ENCODE measurements at places on chromosomes 12 and 14. TPM values are rescaled to one million over a fixed set of nuclear protein-coding genes. Genes with fewer than 3 reads are reported as not detected.

FOXG1 gene
- not detected for total RNA-seq

TAS2R50 gene
- 2.5 TPM for total RNA-seq

STXBP6 gene
- total RNA-seq = 15.2 TPM

TPPP2 gene
- not detected for total RNA-seq

SLC10A1 gene
- total RNA-seq = not detected

C3AR1 gene
- total RNA-seq = 16.8 TPM

TNFAIP2 gene
- total RNA-seq = 33.5 TPM

STON2 gene
- 13.9 TPM for total RNA-seq

- no peak for DNase-seq
Measured at GRCh38 chr12:92400006-92400405, 254.4 kb upstream of the BTG1 start.

DNA sequence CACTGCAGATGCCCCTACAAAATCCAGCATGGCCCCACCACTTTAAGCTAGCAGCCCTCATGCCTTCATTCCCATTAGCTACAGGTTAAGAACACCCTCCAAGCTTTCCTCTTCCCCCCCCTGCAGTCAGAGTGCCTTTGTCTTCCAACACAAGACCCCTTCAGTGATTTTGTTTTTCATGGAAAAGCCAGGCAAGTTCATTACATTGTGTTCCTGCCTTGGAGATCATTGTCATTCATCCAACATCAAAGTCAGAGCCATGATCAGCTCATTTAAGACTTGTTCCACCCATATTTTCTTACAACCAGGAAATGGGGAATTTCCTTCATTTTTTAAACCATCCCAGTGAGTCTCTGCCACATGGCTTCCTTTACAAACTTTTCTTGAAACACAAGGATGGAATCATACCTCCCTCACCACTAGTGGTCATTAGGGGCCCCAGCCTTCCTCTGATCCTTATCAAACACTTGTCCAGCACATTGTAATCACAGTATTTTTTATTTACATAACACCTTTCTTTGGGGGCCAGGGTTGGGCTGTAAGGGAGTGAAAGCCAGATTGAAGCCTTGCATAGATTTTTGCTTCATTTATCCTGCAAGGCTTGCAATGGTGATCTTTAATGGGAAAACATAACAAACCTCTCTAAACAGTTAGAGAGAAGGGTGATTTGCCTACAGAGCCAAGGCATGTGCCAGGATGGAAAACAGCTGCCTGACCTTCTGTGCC, 765.3 kb downstream of the MED13L start:
- no peak for DNase-seq

GRCh38 chr12:49609875-49610154, 4.4 kb upstream of the FAM186B start:
- no peak for DNase-seq

GRCh38 chr14:89646971-89647370, 229.9 kb upstream of the FOXN3 start:
- DNase-seq = no peak

- DNase-seq = no peak
Measured at GRCh38 chr12:131218923-131219669, 265.4 kb downstream of the ADGRD1 start.

- DNase-seq = peak; percentile 97
Measured at GRCh38 chr14:52068615-52069306, at the start of gene NID2. Gene NID2, minus strand, starts transcription at chr14:52069059. Its CDS starts 65 bp downstream, at chr14:52068994.

GRCh38 chr14:65169351-65169750, 67.0 kb upstream of the MAX start:
- DNase-seq = no peak

DNA sequence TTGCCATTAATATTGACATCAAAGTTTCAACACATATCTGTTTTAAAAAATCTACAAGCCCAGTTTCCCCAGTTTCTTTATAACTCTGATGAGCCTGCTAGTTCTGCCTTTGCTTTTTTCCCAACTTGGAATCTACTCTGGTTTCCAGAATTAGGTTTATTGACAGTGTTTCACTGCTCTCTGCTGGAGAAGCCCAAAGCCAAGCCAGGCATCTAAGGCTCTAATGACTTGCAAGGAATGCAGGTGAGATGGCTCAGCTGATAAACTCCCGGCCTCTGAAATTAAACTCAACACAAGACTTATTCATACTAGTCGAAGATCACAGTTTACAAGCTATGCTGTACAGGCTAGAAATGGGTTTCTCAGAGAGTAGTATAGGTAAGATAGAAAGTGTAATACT, 54.3 kb downstream of the HMGA2 start:
- DNase-seq = no peak

GRCh38 chr14:105325716-105326567, 11.4 kb downstream of the PACS2 start:
- DNase-seq = no peak

GRCh38 chr12:81378601-81379285, 300.9 kb downstream of the ACSS3 start:
- no peak for DNase-seq

DNA sequence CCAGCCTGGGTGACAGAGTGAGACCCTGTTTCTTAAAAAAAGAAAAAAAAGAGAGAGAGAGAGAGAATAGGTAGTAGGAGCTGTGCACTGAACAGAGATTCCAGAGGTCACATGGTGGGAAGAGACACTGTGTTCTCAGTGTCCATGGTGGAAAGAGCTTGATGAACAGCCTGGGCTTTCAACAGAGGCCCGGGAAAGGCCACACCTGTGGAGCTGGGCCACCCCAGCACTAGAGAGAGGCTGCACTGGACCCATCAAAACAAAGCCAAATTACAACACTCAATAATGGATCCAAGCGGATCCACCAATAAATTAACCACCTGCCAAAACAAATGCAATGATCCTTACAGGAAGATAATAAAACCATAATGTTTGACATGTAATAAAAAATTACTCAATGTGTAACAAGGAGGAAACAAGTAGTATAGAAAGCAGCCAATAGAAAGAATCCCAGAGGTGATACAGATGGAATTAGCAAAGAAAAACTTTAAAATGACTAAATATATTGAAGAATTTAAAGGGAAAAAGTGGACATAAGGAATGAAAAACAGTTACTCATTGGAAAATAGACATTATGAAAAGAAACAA, 44.8 kb upstream of the BCL2L14 start:
- no peak for DNase-seq

Measured in sigmoid colon (tissue), 7 donors.